ENCODE measurements at places on chromosomes 1 and 21.

GRCh38 chr1:90045853-90046563 lies 51.1 kb downstream of the ZNF326 start:
- no peak for DNase-seq

DNA sequence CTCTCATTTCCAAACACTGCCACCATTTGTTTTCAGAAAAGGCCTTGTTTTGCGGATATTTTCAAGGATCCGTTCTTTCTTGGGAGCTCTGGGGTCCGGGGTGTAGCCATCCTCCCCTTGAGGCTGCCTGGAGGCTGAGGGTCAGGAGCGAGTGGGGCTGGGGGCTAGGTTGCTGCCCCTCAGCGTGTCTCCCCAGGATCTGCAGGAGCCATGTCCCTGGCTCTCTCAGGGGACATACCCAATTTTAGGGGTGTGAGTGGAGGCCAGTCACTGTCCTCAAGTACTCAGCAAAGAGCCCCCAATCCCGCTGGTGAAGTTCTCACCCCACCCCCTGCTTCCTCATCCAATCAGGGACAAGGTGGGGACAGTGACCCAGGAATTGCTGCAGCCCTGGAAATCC lies 15.0 kb upstream of the PRDM16 start:
- DNase-seq, result no peak

DNA sequence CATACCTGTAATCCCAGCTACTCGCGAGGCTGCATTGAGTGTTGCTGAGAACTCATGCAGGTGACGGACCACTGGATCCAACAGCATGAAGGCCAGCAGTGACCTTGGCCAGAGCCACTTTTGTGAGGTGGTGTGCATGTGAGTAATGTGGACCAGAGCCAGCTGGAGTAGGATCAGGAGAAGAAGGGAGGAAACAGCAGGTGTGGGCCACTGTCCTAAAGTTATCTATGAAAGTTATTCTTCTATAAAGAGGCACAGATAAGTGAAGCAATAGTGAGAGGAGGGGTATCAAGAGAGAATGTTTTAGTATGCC lies 47.8 kb downstream of the TCP10L start:
- no peak for DNase-seq

GRCh38 chr1:53869454-53870117 lies 20.0 kb downstream of the YIPF1 start:
- no peak for DNase-seq

DNA sequence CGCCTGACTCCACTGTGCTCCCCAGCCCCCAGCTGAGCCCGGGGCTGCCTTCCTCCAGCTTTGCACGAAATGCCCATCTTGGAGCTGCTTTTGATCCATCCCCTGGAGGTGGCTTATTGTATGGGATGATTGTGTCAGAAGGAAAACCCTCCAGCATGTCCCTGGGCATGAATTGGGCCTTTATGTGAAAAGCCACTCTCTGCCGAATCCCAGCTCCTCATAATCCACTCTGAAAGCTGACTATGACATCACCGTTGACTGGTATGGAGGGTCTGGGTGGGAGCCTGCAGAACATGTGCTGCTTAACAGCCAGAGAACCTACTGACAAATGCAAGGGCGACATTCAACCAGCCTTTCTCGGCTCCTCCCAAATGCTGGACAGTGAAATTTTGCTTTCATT lies 74.6 kb downstream of the NENF start:
- no peak for DNase-seq

GRCh38 chr1:61013189-61013945 lies 69.0 kb upstream of the NFIA start:
- DNase-seq, result no peak
